T47D (cell line): ENCODE measurements at places on chromosomes 5 and 9.

DNA sequence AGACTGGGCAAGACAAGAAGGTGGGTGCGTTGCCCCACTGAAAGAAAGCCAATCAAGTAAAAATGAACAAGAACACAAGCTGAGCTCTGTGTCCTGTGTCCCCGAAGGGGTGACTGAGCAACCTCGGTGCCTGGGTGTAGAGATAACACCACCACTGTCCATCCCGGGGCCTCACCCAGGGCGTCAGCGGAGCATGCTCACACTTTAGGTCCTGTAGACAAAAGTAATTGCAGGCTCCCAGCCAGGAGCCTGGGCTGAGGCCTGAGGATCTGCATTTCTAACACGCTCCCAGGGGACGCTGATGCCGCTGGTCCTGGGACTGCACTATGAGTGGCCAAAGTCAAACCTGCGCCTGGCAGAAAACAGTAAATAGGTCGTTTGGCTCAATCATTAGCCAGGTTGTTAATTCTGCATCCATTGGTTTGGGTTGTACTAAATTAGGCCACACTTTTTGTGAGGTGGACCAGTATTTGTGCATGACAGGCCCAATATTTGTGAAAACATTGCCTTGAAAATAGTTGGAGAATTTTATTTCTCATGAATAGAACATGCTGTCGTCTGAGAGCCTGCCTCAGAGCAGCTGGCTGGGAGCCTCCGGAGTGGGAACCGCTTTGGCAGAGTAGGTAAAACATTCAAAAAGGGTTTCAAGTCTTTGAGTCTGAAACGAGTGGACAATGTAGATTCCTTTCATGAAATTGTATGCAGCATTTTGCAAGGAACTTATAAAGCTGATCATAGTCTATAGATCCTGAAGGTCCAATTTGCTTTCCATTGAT lies 38.3 kb downstream of the ANKRD33B start:
- DNase-seq, result no peak

GRCh38 chr9:121914604-121915303 lies 178.4 kb downstream of the TTLL11 start:
- no peak for DNase-seq

DNA sequence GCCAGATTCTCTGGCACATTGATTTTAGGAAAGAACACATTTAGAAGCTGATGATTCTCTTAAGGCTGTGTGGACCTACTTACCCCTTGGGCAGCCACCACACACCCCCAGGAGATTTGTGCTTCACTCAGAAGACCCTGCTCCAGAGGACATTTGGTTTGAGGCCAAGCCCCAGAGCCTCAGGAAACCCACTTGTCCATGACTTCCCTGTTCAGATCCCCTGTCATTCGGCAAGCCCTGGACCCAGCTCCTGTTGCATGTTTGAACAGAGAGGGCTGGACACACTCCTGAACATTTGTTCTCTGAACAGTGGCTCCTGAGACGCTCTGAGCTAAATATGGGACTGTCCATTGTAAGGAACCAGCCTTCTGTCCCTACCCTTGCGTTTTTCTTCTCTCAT lies 82.1 kb downstream of the AMBP start:
- no peak for DNase-seq

DNA sequence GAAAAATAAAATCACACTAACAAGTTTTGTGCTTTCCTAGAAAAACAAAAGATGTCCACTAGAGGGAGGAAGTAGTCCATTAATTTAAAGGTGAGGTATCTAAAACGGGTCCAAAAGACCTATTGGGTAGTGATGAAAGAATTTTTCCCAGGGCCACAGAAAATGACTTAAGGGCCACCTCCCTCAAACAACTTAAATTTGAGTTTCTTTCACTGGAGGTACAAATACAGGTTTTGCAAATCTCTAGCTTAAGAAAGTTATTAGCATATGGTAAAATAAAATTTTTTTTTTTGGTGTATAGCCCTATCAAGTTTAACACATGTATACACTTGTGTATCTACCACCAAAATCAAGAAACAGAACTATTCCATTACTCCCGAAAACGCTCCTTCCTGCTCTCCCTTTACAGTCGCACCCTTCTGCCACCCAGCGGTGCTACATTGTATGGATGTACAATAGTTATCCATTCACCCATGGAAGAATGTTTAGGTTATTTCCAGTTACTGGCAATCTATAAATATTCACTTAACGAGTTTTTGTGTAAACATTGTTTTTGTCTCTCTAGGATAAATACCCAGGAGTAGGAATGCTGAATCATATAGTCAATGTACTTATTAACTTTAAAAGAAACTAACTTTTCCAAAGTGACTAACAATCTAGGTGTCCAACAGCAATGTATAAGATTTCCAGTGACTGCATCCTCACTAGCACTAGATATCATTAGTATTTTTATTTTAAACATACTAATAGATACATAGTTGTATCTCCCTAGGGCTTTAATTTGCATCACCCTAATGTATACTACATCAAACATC lies 21.9 kb downstream of the DEPDC1B start:
- peak; percentile 41 for DNase-seq

DNA sequence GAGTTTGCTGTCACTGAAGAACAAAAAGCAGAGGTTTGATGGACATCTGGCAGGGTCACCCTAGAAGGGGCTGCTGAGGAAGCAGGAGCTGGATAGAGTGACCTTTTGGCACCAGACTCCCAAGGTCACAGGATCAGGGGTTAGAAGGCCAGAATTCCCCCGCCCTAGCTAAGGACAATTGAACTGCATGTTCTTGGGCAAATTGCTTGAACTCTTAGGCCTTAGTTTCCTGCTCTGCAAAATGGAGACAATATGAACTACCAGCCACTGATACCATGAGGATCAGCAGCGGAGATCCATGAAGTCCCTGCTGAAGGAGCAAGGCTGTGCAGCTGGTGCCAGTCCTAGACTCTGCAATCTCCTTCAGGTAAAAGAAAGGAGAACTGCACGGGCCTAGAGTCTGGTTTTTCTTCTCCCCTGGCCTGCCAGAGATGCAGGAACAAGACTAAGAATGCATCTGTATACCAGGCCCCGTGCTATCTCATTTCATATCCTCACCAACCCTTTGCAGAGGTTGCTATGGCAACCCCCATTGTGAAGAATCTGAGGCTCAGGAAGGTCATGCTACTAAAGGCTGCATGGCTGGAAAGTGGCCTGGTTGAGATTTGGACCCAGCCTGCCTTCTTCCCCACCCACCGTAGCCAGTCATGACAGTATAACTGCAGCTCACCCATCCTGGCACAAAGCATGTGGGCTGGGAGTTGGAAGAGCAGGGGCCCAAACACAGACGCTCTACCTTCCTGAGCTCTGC lies 33.7 kb downstream of the CAMK2A start:
- no peak for DNase-seq

DNA sequence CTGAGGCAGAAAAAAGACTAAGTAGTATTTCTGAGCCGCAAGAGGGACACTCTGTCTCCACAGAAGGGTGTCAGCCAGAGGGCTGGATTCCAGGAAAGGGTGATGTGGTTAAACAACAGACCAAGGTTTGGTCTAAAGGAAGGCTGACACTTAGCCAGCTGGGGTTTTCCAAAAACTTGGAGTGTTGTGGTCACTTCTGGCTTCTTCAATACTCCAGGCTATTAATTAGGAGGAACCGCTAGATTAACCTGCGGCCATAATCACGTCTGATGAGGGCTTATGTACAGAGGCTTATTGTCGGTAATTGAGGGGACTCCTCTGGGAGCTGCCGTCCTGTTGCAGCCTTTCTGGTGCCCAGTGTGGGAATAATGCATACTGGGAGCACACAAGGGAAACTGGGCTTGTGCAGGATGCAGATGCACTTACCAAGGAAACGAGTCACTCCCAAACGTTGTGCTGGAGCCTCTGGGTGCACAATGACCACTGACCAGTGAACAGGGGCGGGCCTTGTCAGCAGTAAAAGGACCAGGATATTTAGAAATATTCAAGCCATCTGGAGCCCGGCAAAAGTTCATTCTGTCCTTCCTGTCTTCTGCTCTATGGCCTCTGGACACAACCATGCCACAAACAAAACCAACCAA lies 70.2 kb upstream of the TUT7 start:
- no peak for DNase-seq

- no peak for DNase-seq
These were observed 299.2 kb downstream of the ELAVL2 start for GRCh38 chr9:23526806-23527205.
